ENCODE measurements at places on chromosomes 13 and 19.

GRCh38 chr19:8481616-8482015 is 20.8 kb downstream of the PRAM1 start:
- DNase-seq: no peak

DNA sequence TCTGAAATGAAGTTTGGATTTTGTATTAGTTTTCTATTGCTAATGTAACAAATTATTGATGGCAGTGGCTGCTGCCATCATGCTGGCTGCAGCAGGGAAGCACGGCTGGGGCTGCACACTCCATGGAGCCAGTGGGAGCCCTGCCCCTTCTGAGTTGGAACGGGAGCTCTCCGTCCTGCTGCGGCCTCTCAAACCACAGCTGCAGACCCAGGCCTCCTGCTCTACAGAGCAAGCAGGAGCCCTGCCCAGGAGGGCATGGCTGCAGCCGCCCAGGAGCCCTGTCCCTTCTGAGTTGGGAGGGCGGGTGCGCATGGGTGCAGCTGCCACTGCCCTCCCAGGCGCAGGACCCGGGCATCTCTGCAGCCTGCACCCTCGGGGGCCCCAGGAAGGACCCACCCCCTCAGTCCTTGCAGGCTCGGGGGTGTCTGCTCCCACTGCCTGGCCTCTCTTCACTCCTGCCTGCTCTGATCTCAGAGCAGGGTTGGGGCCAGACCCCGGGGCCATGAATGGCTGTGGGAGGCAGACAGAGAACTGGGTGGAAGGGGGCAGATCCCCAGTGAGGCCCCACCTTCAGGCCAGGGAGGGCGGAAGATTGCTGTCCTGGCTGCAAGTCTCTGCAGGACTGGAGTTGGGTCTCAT is 21.0 kb upstream of the ESD start:
- DNase-seq: no peak

DNA sequence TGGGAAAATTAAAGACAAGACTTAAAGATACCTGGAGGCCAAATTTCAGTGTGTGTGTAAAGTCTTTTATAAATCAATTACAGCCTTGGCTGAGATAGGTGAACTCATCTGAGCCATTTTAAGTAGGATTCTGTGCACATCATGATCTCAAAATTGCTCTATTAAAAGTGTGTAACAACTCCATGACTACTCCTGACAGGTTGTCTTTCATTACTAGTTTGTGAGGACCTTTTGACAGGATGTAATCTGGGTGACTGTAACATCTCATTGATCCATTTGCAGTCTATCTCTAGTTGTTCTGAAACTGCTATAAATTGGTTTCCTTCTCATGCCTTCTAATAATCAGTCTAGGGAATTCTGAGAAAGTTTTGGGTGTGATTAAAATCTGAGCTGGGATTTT is 753.3 kb downstream of the SLITRK5 start:
- DNase-seq: no peak

DNA sequence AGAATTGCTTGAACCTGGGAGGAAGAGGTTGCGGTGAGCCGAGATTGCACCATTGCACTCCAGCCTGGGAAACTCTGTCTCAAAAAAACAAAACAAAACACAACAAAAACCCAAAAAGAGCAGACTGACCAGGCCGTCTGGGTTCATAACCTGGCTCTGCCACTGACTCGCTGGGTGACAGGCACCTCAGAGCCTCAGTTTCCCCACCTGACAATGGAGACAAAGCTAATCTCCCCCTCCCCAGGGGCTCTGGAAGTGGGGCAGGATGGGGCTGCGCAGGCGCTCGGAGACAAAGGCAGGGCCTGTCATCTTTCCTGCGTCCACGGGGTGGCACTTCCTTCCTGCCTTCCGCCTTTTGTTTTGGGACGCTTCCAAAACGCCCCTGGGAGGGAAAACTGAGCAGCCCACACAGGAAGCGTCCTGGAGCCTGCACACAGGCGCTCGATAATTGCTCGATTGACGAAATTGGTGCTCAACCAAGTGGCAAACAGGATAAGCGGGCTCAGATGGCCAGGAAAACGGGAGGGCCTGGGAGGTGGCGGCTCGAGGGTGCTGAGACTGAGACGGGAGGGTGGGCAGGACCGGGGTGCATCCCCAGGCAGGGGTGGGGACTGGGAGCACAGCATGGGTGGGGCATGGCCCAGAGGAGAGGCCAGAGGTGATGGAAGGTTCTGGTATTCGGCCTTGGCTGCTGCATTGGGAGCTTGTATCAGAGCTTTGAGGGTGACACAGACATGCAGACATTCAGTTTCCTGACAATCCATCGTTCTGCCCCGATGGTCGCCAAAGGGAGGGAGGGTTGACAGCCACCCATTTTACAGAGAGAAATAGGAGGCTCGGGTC is 17.8 kb downstream of the SPC24 start:
- DNase-seq: no peak

GRCh38 chr19:16373532-16373931 is 48.9 kb downstream of the KLF2 start:
- DNase-seq: no peak
